ENCODE measurements at places on chromosomes 4 and X.

DNA sequence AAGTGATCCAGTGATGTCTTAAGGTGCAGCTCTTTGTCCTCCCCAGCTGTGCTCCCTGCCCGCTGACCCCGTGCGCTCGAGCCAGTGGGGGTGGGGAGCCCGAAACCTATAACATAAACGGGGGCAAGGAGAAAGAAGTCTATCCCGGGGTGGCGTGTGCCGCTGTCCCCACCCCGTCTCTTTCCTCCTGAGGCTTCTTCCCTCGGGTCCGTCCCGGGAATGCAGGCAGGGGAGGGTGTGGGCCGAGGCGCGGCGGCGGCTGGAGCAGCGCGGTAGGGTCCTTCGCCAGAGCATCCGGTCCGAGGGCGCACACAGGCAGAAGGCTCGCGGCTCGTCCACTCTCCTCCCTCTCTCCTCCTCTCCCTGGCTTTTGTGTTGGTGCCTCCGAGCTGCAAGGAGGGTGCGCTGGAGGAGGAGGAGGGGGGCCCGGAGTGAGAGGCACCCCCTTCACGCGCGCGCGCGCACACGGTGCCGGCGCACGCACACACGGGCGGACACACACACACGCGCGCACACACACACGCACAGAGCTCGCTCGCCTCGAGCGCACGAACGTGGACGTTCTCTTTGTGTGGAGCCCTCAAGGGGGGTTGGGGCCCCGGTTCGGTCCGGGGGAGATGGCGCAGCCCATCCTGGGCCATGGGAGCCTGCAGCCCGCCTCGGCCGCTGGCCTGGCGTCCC lies at the start of gene RAB33A:
Gene RAB33A, plus strand, starts transcription at position 517 of the 681 bp plus-strand sequence. Its CDS starts 101 bp downstream, at position 618.
- DNase-seq = no peak

DNA sequence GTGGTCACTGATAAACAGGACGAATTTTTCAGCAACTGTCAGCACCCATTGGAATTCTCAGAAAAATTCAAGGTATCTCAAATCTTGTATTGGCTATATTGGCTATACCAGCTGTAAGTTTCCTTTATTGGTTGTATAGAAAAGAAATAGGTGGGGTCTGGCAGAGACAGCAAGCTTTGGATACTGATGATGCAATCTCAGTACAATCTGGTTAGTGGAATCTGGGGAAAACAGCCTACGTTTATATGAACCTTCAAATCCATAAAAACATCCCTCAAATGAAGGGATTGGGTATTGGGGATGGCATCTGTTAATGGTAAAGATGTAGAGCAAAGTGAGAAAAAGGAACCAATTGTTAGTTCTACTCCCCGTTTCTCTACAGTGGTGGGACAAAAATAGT lies 76.4 kb upstream of the MBNL3 start:
- DNase-seq = peak; percentile 1

- DNase-seq = no peak
Measured at GRCh38 chr4:185914583-185915199, 102.7 kb upstream of the SORBS2 start.

- DNase-seq = no peak
Measured at GRCh38 chr4:184884883-184885282, 59.1 kb upstream of the ACSL1 start.

- no peak for DNase-seq
Measured at GRCh38 chr4:113945906-113946305, 33.5 kb downstream of the ARSJ start.

- no peak for DNase-seq
Measured at GRCh38 chrX:43880425-43880824, 1.8 kb downstream of the MAOB start.

GRCh38 chrX:40298572-40299479 lies 201.1 kb upstream of the BCOR start:
- peak; percentile 6 for DNase-seq

DNA sequence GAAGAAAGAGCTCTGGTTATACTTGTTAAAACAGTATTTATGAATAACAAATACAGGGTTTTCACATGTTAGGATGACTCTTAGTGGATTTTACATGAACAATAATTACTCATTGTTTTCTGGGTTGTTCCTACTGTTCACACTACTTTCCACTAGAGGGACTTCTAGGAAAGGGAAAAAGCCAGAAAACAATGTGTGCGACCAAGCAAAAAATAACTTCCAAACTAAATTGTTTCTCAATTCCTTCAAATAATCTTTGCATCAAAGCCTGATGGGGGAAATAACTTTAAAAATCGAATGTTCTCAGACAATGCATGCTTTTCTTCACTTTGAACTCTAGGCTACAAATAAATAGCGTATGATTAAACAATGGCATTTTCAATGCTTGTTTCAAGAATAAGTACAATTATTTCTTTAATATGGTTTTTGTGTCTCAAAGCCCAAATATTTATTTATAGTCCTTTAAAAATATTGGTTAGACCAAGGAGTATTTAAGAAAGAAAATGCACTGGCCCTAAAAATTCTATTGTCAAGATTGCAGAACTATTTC lies 72.1 kb upstream of the ETNPPL start:
- DNase-seq = no peak

DNA sequence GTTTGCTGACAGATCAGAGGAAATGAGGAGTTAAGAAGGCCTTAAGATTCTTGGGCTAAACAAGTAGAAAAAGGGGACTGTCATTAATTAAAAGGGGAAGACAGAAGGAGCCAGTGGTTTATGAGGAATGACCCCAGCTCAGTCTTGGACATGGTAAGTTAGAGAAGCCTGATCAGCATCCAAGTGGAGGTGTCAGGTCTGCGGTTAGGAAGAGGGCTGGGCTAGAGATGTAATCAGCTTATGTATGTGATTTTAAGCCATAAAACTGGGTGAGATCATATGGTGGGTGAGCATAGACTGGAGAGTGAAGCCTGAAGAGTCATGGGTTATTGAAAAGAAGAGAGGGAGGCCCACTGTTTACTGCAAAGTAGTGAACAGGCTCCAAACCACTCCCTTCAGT lies 246.1 kb downstream of the NR3C2 start:
- DNase-seq = no peak

DNA sequence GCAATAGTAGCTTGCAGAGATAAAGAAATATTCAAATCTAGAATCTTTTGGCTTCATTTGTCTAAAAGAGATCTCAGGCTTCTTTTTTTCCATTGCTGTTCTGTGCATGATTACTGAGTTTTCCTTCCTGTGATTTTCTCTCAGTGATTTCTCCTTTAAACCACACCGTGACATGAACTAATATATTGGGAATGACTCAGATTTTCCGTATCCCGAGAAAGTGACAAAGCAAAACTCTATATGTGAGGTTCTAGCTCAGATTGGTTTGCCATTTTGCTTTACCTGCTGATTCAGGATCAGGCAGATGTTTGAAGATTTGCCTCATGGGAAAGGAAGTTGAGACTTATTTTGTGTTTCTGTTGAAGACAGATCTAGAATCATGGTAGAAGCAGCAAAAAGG lies 59.4 kb downstream of the MTHFD2L start:
- DNase-seq = no peak

- DNase-seq = no peak
Measured at GRCh38 chr4:148238811-148239493, 203.3 kb downstream of the NR3C2 start.

GRCh38 chr4:178003098-178003657 lies 560.9 kb upstream of the AGA start:
- no peak for DNase-seq

DNA sequence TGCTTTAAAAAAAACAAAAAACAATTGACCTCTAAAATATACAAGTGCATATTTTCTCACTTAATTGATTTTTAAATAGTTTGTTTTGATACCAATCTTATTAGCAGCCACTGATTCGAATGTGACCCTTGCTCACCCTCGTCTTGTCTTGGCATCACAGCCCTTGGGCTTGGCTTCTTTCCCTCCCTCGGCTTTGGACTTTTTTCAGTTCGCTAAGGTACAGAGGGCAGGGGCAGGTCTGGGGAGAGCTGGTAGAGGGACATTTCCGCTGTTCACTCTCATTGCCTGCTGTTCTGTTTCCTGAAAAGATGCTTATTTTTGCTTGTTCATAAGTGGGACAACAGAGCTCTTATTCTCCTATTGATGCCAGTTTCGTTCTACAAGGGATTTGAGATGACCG lies 88.5 kb upstream of the RPS6KA3 start:
- DNase-seq = no peak

DNA sequence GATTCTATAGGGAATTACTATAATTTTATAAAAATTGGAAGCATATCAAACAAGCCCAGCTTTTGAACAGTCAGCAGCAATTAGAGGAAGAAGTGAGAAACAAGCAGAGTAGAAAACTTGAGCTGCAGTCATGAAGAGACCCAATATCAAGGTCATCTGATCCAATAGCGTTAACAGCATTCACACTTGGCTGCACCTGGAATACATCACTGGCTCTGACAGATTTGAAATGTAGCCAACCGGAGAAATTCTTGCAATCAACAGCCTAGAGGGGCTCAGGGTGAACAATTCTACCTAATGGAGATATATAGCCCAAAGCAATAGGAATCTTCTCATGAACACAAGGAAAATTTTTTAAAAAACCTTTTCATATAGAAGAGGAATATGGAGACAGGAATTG lies 13.6 kb downstream of the DDX53 start:
- DNase-seq = no peak

Data from fibroblast of the conjunctiva (primary cell).